ENCODE measurements at places on chromosomes 11 and 22. TPM values are rescaled to one million over a fixed set of nuclear protein-coding genes. Genes with fewer than 3 reads are reported as not detected.

Gene KRTAP5-9
- not detected for total RNA-seq

Gene KIRREL3
- total RNA-seq: 0.15 TPM

Gene USP2
- 5.1 TPM for total RNA-seq

Gene DGAT2
- 7.4 TPM for total RNA-seq

Gene ELFN2
- total RNA-seq: 0.89 TPM

Gene KRTAP5-8
- not detected for total RNA-seq

GRCh38 chr22:45163099-45163450 lies 650 bp upstream of the NUP50 start:
- H3K4me3 ChIP-seq: peak overlapping the region; percentile 77
- H3K27me3 ChIP-seq: no peaks in the 10 kb centered on the region
- H3K4me1 ChIP-seq: peaks cover 71% of the 10 kb centered on the region

GRCh38 chr22:41198027-41198580 lies 7.0 kb upstream of the L3MBTL2 start:
- DNase-seq: peak; percentile 58
- H3K36me3 ChIP-seq: no peaks in the 10 kb centered on the region
- peak overlapping the region; percentile 82 for H3K4me3 ChIP-seq
- H3K27ac ChIP-seq: peak overlapping the region; percentile 67

GRCh38 chr22:37448516-37449127 lies 21.3 kb upstream of the ELFN2 start:
- H3K4me1 ChIP-seq: no peaks in the 10 kb centered on the region
- H3K36me3 ChIP-seq: no peaks in the 10 kb centered on the region
- no peak for DNase-seq
- peaks cover 20% of the 10 kb centered on the region for H3K27me3 ChIP-seq

- H3K4me3 ChIP-seq: no peak overlapping the region
- no peaks in the 10 kb centered on the region for H3K4me1 ChIP-seq
- no peak for DNase-seq
- H3K36me3 ChIP-seq: no peaks in the 10 kb centered on the region
- no peaks in the 10 kb centered on the region for H3K27me3 ChIP-seq
These were observed 5.3 kb upstream of the SHISAL1 start for GRCh38 chr22:44317886-44318637.

DNA sequence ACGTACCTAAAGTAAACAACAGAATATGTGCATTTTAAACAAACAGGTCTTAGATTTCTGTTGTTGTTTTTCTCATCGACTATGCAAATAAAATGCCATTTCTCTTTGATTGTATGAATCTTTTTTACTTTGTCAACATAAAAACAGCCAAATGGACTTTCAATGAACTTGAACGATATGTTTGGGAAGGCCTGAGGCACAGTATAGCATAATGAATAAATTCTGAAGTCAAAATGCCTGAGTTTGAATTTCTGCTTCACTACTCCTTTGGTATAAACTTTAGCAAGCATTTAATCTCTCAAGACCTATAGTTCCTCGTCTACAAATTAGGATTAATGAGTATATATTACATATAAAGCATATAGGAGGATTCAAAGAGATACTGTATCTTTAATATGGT lies 1369.9 kb upstream of the TENM4 start:
- no peaks in the 10 kb centered on the region for H3K36me3 ChIP-seq
- DNase-seq: no peak
- no peak overlapping the region for H3K4me3 ChIP-seq
- H3K4me1 ChIP-seq: no peaks in the 10 kb centered on the region
- no peak overlapping the region for H3K27ac ChIP-seq

- no peaks in the 10 kb centered on the region for H3K4me1 ChIP-seq
- no peaks in the 10 kb centered on the region for H3K27me3 ChIP-seq
These were observed 12.5 kb upstream of the POU2AF1 start for GRCh38 chr11:111391328-111392124.

DNA sequence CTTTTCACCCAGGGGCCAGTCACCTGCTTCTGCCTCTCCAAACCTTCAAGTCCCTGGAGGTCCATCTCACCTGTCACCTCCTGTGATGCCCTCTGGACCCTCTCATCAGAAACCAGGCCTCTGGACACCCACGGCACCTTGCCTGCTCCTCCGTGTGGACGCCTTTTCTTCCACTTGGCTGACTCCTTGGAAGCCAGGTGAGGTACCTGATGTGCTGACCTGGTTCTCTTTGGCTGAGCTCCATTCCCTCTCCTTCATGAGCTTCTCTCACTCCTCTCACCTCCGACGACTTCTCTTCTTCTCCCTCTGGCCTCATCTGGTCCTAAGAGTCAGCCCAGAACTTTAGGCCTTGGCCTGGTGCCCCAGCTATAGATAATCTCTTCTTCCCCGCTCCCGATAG lies 99.3 kb downstream of the CEP164 start:
- no peak overlapping the region for H3K4me3 ChIP-seq
- no peaks in the 10 kb centered on the region for H3K4me1 ChIP-seq
- no peak overlapping the region for H3K27ac ChIP-seq
- DNase-seq: no peak

GRCh38 chr22:48630433-48630754 lies 1197.3 kb downstream of the BRD1 start:
- no peak for DNase-seq
- H3K27me3 ChIP-seq: no peaks in the 10 kb centered on the region
- no peaks in the 10 kb centered on the region for H3K36me3 ChIP-seq
- H3K27ac ChIP-seq: no peak overlapping the region

DNA sequence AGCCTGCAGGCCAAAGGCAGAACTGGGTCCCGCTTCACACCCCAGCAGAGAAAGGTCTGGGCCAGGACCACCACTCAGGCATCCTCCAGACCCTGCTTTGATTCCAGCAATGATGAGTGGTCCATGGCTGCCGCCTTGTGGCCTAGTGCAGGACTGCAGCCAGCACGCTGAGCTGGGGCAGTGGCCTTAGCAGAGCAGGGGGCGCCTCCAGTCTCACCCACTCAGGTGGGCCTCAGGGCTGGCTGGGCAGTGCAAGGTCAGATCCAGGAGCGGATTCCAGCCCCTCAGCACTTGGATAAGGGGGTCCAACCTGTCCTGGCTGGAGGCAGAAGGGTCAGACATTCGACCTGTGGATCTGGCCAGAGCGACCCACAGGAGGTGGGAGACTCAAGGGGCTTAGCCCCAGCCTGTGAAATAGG lies 9.6 kb upstream of the PDE2A start:
- H3K36me3 ChIP-seq: peaks cover 62% of the 10 kb centered on the region
- DNase-seq: peak; percentile 71
- H3K4me3 ChIP-seq: no peak overlapping the region
- H3K4me1 ChIP-seq: peaks cover 35% of the 10 kb centered on the region
- H3K27ac ChIP-seq: peak overlapping the region; percentile 2

- DNase-seq: peak; percentile 81
- peak within 1 kb of the TSS; percentile 91 for H3K27ac ChIP-seq
- H3K4me1 ChIP-seq: peaks cover 50% of the 10 kb centered on the region
These were observed at the start of gene CLCF1 for GRCh38 chr11:67372993-67373647. Gene CLCF1, minus strand, starts transcription at chr11:67373598. Its CDS starts 59 bp downstream, at chr11:67373539.

DNA sequence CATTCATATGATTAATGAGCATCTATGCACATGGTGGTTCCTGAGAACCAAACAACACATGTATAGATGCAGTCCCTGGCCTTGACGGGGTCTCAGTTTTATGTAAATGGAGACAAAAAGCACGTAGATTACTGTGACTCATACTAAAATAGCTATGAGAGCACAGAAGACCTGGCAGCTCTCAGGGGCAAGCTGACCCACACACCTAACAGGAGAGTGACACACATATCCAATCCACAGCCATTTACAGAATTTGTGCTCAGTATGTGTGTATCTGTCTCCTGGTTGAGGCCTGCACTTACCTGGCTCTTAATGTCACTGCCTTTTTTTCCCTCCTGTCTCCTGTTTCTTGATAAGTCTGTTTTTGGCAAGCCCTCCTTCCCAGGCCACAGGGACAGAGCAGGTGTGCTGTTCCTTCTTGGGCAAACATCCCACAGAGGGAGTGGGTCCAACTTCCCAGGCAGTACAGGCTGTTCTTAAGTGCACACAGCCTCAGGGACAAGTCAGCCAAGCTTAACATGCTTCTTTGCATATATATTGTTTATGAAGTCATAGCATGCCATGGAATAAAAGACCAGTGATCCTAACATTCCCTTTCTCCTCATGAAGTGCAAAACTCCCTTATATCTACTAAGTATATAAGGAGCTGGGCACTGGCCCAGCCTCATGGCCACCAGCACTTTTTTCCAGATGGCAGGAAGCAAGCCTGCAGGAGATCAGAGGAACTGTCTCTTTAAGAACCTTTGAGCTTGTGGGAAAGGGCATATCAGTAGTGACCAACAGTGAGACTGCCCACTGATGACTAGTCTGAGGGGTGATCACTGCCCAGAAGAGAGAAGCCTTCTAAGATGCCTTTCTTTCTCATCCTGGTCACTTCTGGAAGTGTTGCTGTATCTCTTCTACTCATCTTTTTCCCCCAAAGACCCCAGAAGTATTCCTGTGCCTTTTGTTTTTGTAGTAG lies 124.7 kb upstream of the CCDC90B start:
- no peak overlapping the region for H3K27ac ChIP-seq
- DNase-seq: no peak
- no peaks in the 10 kb centered on the region for H3K4me1 ChIP-seq
- no peaks in the 10 kb centered on the region for H3K36me3 ChIP-seq

GRCh38 chr22:48368975-48369525 lies 1458.6 kb downstream of the BRD1 start:
- H3K36me3 ChIP-seq: no peaks in the 10 kb centered on the region
- H3K4me3 ChIP-seq: no peak overlapping the region
- peaks cover 4% of the 10 kb centered on the region for H3K27me3 ChIP-seq
- H3K27ac ChIP-seq: no peak overlapping the region

All from lower lobe of right lung (tissue), 2 donors.